NCI-H2029 (cell line): ENCODE measurements at places on chromosomes 4 and X.
A peak's percentile ranks its signal among the peaks of the same experiment; 100 is the strongest.

GRCh38 chrX:45849261-45849862 lies 648.7 kb upstream of the DIPK2B start:
- DNase-seq, result no peak

DNA sequence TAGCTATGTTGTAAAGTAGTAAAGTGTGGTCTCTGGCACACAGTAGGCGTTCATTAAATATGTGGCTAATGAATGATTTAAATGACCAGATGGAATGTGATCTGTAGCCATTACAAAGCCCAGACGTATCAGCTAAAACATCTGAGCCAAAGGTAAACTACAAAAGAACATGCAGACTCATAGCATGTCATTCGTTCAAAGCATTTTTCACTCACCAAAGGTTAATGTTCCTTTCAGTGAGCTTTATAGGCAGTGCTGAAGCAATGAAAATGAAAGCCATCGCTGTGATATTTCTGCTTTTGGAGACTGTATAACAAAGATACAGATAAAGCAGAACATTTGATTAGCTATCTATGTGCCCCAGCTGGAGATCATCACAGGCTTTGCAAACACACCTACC lies 50.5 kb downstream of the F9 start:
- DNase-seq, result no peak

- no peak for DNase-seq
Measured at GRCh38 chr4:169367826-169368225, 97.1 kb upstream of the SH3RF1 start.

- no peak for DNase-seq
Measured at GRCh38 chr4:149466446-149466845, 349.2 kb downstream of the IQCM start.

GRCh38 chr4:102172341-102172740 lies 172.9 kb downstream of the SLC39A8 start:
- no peak for DNase-seq

DNA sequence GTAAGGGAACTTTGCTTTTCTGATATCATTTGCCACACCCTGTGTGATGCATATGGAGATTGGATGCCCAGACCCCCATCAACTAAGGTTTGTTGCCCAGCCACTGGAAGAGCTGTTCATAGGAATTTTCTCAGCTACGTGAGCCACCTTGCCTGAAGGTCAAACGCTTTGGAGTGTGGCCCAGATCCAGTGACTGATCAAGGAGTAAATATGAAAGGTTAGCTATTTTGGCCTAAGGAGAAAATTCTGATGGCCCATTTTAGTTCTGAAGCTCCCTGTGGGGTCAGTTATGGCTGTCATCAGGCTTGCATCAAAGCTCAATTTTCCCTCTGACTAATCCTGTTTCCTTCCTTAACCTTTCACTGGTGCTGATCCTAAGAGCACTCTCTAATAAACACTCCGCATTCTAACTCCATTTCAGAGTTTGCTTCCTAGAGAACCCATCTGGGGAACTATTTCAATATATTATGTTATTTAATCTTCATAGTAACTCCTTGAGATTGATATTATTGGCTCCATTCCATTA lies 407.7 kb downstream of the SPRY1 start:
- DNase-seq, result no peak

DNA sequence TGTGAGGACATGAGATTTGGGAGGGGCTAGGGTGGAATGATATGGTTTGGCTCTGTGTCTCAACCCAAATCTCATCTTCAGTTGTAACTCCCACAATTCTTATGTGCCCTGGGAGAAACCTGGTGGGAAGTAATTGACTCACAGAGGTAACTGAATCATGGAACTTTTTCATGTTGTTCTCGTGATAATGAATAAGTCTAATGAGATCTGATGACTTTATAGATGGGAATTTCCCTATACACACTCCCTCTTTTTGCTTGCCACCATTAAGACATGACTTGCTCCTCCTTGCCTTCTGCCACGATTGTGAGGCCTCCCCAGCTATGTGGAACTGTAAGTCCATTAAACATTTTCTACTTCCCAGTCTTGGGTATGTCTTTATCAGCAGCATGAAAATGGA lies 253.2 kb upstream of the GK2 start:
- DNase-seq, result no peak

GRCh38 chr4:98662626-98663225 lies 4.3 kb upstream of the TSPAN5 start:
- DNase-seq, result no peak

GRCh38 chr4:3396600-3396999 lies 45.2 kb upstream of the HGFAC start:
- no peak for DNase-seq

DNA sequence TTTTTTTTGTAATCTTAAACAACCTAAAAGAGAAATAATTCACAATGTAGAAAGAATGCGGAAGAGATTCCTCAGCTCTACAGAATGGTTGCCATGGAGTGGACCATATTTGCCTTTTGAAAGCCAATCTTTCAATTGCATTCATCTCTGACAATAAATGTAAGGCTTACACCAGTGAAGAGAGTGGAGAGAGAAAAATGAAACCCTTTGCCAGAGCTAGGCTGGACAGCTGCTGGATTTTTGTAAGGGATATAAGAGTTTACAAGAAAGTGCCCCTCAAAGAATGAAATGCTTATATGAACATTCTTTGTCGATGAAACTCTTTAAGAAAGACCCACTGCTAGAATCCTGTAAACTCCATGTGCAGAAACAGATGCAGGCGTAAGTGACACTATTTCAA lies 66.0 kb upstream of the FAT1 start:
- no peak for DNase-seq

- DNase-seq, result no peak
Measured at GRCh38 chr4:133316909-133317308, 167.8 kb downstream of the PCDH10 start.

- DNase-seq, result no peak
Measured at GRCh38 chr4:57074744-57075143, 35.4 kb downstream of the IGFBP7 start.

DNA sequence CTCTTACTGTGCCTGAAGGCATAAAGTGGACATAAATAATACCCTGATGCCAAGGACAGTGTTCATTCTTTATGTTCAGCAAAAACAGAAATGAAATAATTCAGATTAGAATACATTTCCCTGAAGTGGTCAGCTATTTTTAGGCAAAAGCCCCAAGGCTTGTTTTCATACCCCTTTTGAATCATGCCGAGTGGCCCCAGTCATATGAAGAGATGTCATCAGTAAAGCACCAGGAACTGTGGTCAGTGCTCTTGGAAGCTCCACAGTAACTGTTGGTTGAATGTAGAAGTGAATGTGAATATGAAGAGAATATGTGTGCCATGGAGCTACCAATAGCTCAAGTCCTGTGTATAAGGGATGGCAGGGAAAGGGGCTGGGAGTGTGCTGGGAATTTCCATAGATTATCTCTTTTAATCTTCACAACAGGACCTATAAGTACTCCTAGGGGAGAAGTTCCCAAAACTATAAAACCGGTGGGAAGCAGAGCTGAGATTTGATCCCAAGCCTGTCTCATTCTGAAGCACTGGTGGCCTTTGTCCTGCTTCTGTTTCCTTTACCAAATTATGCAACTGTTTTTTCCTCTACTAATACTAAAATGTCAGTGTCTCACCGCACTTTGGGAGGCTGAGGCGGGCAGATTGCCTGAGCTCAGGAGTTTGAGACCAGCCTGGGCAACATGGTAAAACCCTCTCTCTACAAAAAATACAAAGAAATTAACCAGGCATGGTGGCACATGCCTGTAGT lies 52.6 kb downstream of the FNIP2 start:
- DNase-seq, result no peak

DNA sequence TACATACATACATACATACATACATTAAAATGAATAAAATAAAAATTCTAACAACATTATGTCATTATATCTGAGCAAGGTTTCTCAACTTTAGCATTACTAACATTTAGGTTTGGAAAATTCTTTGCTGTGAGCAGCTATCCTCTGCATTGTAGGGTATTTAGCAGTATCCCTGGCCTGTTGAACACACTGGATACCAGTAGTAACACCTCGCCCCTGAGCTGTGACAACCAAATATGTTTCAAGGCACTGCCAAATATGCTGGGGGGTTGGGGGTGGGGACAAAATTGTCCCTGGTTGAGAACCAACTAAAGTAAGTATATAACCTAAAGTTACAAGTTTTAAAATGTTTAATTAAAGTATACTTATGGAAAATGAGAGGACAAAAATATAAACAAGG lies 860.9 kb upstream of the FTHL17 start:
- DNase-seq, result no peak

- DNase-seq, result peak; percentile 33
Measured at GRCh38 chr4:152316969-152317368, 218.9 kb downstream of the FBXW7 start.

- no peak for DNase-seq
Measured at GRCh38 chr4:76616526-76616925, 181.5 kb downstream of the SHROOM3 start.

GRCh38 chrX:16970977-16971376 lies 24.5 kb downstream of the REPS2 start:
- DNase-seq, result no peak

DNA sequence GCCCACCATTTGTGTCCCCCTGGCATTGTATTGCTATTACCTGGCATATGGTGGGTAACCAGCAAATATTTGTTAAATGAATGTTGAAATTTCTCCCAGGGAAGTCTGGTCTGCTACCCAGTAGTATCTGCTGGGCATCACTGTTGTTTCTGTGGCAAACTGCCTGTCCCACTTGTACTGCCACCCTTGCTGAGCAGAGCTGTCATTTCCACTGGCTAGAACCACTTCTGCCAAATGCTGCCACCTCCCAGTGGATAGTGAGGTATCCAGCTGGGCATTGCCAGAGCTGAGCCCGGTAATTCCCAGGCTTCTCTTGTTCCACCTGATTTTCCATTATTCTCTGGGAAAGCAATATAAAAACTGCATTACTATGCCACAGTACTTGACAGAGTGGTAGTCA lies 186.7 kb upstream of the NOCT start:
- DNase-seq, result no peak

- no peak for DNase-seq
Measured at GRCh38 chr4:156832886-156833285, 138.7 kb downstream of the PDGFC start.
